Left hindlimb (tissue), 1 donor: ENCODE measurements at places on chromosomes 3 and 15.
A peak's percentile ranks its signal among the peaks of the same experiment; 100 is the strongest.

GRCh38 chr15:81032818-81033217 is 32.1 kb downstream of the TLNRD1 start:
- DNase-seq, result no peak

- DNase-seq, result no peak
Measured at GRCh38 chr15:81540909-81541308, 166.9 kb upstream of the TMC3 start.

DNA sequence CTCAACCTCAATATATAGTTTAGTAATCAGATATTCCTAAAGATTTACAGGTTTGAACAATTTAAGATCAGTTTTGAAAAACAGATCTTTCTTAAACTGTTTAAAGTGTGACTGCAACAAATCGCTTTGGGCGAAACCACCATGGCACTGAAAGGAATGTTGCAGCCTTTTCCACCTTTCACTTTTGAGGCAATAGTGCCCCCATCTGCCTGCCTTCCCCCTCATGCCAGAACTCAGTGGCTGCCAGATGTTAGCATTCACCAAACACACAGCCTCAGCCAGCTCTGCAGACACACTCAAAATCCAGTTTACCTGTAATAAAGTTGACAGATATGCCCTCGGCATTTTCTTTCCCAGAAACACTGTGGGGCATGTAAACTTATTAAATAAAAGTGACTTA is 3.3 kb downstream of the LYSMD4 start:
- peak; percentile 60 for DNase-seq

DNA sequence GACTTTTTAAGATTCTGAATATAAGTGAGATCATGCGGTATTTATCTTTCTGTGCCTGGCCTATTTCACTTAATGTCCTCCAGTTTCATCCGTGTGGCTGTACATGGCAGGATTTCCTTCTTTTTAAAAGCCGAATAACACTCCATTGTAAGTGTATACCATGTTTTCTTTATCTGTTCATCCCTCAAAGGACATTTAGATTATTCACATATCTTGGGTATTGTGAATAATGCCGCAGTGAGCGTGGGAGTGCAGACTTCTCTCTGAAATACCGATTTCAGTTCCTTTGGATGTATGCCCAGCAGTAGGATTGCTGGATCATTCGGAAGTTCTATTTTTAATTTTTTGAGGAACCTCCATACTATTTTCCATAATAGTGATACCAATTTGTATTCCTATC is 136.1 kb downstream of the APBA2 start:
- no peak for DNase-seq

DNA sequence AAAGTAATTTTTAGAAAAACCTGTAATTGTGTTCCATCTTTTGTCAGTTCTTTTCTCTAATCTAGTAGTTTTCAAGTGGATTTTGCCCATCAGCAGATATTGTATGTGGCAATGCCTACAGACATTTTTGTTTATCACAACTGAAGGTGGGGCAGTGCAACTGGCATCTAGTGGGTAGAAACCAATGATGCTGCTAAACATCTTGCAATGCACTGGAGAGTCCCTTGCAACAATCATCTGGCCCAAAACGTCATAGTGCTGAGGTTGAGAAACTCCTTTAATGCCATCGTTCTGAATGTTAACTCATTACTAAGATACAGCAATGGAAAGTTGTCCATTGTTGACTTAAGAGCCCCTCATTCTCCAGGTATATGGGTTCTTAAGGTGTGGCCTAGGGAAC is 80.1 kb downstream of the BTD start:
- no peak for DNase-seq

DNA sequence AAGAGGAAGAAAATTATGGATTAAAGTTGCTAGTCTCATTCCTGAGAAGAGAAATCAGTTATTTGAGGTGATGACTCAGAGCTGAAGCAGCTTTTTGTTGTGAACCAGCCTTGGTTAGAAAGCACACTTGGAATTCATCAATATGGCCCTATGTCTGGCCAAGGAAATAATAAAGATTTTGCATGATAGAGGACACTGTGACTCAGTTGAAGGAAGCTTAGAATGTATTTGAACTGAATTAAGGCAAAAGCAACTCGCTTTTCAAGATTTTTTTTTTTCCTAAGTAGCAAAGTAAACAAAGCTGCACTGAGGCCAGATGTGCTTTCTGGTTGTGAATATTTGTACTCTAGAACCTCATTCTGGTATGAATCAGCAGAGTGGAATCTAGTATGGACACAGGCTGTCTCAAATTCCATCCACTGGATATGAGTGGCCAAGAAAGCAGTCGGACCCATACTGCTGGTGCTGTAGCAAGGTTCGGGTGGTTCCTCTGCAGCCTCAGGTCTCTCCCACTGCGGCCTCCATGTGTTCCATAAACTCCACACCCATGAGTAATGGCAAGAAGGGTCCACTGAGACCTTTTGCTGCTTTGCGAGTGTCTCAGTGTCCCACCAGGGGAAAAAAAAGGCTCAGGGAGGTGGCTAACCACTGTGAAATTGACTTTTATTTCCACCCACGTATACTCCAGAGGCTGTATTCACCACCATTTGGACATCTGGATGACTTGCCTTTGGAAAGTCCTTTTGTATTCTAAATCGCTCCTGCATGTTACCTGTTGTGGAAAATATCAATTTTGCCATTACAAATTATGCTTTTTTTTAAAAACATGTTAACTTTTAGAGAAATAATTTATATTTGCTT is 53.1 kb downstream of the TGFBR2 start:
- no peak for DNase-seq

GRCh38 chr15:75021341-75021740 is 2.0 kb upstream of the PPCDC start:
- DNase-seq, result no peak
